ENCODE measurements at places on chromosomes 3 and 15.

DNA sequence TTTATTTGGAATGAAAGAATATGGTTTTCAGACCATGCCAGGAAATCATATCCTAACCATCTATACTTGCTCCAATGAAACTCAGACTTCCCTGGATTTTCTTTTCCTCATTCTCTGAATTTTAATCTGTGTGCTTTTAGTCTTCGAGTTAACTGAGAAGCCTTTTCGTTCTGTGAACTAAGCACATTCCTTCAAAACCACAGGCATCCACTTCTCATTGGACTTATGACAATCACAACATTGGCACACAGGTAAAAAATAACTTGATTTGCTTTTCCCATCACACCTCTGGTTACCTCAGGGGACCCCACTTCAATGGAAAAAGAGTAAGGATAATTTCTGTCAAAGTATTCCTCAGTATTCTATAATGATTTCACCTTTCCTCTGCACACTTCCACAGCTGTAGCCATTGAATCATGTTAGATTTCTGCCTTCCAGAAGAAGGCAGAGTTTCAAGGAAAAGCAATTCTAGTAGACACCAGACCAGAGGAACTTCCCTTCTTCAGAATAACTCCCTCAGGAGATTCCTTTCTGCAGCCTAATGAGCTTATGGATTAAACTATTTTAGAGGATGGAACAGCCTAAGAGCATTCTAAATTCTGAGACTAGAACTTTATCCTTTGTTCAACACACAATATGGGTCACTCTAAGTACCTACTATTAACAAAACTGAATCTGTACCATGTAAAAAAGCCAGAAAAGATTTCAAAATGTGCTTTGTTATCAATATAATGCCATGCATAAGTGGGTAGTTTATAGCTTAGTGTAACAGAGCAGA is 15.9 kb downstream of the COMMD2 start:
- DNase-seq: peak; percentile 31

DNA sequence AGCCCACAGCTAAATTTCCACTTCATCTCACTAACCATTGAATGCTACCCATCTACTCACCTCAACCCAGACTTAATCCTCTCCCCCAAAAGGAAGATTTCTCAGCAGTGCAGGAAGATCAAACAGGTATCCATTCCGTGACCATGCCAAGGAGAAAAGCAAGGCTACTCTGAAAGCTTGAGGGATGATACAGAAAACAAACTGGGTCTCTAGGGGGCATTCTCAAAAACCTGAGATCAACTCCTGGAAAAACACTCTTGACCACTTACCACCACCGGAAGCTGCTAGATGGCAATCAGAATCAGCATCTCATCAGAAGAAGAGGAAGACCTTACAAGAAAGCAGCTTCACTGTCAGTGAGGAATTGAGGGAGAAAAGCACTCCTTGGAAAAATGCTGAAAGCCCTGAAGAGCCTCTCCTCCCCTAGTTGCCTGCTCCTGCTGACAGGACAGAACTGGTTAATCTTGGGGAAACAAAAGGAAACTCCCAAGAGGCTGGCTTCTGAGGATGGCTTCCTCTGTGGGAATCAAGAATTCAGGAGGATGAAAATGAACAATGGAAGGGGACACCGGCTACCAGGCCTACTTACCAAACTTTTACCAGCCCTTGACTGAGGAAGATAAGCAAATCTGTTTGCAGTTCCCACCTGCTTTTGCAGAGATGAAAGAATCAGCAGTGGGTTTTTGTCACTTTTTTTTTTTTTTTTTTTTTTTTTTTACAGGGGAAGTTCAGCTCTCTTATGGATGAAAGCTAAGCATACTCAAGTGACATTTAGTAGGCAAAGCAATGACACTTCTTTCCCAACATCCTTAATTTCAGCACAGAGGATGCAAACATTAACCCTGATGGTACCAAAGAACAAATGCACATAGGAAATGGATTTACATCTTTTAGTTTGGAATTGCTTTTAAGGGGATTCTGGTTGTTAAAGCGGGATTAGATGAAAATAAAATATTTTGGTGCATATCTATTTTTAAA is at the start of gene ATP8B4:
Gene ATP8B4, minus strand, starts transcription at position 171 of the 978 bp plus-strand sequence. CDS start 12,267 bp downstream, outside the sequence.
- no peak for DNase-seq

DNA sequence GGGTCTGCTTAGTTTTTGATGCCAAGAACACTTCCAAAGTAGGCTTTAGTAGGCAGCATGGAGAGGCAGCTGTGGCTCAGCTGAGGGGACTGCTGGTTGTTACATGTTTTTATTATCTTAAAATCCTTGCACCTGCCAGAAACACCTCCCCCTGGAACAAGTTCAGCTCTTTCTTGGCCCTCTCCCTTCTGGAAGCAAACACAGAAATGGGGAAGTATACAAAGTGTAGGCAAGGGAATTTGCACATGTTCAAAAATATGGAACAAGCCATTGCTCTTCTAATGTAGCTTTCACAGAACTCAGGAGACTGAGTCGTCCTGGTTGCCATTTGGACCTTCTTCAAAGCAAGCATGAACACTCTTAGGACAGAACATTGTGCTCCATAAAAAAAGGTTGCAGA is 169.1 kb upstream of the SEMA6D start:
- DNase-seq: no peak

DNA sequence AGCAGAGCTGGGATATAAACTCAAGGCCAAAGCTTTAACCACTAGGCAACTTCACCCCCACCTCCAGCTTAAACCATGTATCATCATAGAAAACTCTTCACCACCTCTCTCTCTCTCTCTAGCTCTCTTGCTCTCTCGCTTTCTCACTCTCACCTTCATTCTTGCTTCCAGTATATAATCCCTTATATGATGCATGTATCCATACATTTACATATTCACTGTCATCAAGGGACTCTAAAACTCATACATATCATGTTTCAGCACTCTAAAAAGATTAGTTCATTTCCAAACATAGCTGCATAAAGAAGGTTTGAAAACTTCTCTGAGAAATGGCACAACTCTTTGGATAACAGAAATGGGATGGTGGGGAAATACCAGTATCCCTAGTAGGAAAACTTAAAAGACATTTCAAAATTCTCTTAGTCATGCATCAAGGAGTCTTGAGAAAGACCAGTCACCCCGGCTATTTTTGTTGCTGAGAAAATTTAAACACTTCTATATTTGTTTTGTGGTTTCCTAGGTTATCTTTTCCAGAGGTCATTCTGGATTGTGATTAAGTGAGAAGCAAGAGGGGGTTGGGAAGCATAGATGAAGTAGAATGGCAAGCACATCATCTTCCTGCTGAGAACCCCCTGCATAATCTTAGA is 447.8 kb upstream of the THBS1 start:
- no peak for DNase-seq

GRCh38 chr3:186268616-186269448 is 93.2 kb downstream of the DGKG start:
- DNase-seq: no peak

DNA sequence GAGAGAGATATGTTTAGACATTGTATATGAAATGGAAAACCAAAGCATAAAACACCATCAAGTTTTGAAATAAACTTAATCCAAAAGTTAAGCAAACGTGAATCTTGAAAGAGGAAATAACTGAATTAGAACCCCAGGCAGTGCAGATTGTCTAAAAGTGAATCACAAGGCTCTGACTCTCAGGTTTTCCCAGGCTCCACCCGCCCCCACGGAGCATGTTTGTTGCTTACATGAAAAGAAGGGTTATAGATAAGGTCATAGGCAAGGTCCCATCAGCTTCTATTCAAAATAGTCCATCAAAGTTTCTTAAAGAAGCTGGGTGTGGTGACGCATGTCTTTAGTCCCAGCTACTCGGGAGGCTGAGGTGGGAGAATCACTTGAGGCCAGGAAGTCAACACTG is 29.0 kb upstream of the SLMAP start:
- DNase-seq: no peak

- peak; percentile 25 for DNase-seq
Observed at GRCh38 chr15:55649058-55649423, 60.9 kb upstream of the PYGO1 start.

GRCh38 chr15:67900621-67901147 is 60.8 kb upstream of the RNU6-1 start:
- no peak for DNase-seq

DNA sequence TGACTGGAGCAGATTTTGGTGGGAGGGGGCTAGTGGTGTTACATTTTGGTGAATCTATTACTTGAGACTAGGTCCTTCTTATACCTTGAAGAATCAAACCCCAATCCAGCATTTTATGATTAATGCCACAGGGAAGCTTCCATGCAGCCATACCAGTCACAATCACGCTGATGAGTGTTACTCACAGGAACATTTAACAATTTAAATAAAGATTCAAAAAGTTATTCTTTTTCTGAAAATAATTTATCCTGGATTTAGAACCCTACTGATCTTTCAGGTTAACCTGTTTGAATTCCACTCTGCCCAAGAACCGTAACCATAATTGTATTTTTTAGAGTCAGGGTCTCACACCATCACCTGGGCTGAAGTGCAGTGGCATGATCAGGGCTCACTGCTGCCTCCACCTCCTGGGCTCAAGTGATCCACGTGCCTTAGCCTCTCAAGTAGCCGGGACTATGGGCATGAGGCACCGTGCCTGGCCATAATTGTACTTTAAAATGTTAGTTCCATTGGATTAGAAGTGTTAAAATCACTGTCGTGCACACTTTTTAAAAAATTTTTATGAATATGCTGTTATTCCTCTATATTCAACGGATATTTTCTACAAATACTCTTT is 929 bp upstream of the MTMR10 start:
- DNase-seq: no peak

DNA sequence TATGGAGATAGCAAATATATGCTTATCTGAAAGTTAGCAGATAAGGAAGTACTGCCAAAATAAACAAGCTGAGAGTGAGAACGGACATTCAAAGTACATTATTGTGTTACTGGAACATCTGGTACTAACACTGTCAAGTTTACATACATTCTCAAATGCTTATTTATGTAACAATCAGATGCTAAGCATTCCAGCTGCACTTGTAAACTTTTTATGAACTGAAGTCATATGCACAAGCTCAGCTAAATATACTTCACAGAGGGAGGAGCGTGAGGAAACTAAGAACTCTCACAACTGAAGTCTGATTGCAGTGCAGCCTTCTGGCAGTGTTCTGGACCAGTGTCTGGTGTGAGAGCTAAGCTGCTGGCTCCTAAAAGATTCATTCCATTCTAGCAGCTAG is 223.7 kb upstream of the NANOGP8 start:
- peak; percentile 94 for DNase-seq

DNA sequence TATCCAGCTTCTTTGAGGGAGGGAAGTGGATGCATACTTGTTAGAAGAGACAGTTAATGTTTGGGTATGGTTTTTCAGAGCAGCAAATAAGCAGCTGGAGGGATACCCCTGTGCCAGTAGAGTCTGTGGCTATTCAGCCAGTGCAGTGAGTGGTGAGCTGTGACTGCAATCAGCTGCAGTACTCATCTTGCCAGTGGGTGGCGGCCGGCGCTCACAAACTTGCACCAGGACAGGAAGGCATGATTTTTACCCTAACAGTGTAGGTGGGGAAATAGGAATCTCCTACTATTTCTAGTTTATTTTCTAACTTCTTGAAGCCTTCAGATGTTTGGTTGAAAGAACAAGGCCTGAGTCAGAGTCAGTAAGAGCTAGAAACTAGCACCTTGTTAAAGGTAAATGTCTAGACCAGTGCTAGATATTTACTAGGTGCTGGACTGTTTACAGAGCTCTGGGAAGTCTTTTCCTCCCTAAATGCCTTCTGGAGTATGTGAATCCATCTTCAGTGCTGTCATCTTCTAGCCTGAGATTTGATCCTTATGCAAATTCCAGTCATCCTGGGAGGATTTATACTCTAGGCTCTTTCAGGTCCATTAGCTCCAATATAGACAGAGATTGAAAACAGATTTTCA is 23.6 kb downstream of the TIMP4 start:
- DNase-seq: no peak

GRCh38 chr3:58999774-59000160 is 50.1 kb downstream of the CFAP20DC start:
- DNase-seq: no peak

GRCh38 chr3:37811625-37812498 is 49.8 kb upstream of the CTDSPL start:
- DNase-seq: no peak

DNA sequence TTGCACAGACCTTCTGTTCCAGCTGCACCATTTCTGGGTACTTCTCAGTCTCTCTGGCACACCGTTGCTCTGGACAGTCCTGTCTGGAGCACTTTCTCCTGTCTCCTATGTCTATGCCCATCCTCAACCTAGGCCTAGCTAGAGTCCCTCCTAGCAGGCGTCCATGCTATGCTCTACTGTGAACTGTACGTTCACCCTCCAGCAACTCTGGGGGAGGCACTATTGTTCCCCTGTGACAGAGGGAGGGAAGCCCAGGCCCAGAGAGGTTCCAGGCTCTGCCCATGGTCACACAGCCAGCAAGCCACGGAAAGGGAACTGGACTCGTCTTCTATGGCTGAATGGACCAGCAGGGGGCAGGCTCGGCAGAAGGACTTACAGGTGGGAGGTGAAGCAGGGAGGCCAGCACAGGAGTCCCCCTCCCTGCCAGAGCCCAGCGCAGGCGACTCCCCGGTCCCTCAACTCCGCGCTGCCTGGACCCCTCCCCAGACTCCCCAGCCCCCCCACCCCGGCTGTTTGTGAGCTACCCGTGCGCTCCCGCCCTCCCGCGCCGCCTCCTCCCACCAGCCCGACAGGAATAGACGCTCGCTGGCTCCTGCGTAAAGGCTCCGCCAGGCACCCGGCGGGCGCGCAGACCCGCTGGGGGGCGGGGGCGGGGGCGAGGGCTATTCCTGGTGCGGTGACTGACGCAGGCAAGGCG is 1.7 kb upstream of the LINGO1 start:
- DNase-seq: no peak

- no peak for DNase-seq
Observed at GRCh38 chr3:177473184-177473583, 275.9 kb upstream of the TBL1XR1 start.

DNA sequence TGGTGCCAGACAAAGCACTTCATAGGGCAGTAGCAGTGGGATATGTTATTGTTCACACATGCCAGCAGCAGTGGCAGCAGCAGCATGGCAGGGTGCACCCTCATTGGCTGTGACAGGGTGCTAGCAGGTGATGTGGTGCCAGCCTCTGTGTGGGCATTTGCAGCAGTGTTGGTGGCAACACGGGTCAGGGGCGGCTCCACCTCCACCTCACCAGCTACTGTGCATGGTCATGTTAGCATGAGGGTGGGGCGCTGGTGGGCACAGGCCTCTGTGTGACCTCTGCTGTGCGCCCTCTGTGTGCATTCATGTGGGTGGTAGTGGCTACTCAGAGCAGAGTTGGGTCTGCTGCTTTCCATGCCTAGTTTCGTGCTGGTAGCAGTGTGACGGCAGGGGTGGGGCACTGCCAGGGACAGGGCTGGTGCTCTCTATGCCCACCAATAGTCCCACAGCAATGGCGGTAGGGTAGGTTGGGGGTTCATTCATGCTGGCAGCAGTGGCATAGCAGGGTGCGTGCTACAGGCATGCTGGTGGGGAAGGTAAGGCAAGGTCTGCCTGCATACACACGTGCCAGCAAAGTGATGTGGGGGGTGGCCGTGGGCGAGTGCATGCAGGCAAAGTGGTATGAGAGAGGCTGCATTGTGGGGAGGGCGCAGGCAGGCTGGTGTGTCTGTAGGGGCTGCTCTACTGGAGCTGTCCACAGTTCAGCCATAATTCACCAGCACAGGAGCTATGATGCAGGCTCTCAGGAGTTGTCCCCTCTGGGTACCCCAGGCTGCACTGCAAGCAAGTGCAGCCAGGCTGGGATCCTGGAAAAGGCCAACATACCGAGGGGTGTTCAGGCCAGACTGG is 402.7 kb downstream of the GRM7 start:
- no peak for DNase-seq
